HFFc6 (cell line): ENCODE measurements at places on chromosomes 3 and 15. TPM values are rescaled to one million over a fixed set of nuclear protein-coding genes. Genes with fewer than 3 reads are reported as not detected.
A peak's percentile ranks its signal among the peaks of the same experiment; 100 is the strongest.

GRCh38 chr3:156763931-156764720 is 62.0 kb upstream of the LEKR1 start:
- DNase-seq, result no peak
- H3K4me3 ChIP-seq, result no peak overlapping the region
- peak overlapping the region; percentile 33; the same call in 1 of the 2 replicates for H3K27ac ChIP-seq
- H3K36me3 ChIP-seq, result 0 out of 2 replicates have a peak, but pooled peaks cover 3% of the 10 kb centered on the region

The KNG1 gene
- total RNA-seq, result not detected in 3 replicates

DNA sequence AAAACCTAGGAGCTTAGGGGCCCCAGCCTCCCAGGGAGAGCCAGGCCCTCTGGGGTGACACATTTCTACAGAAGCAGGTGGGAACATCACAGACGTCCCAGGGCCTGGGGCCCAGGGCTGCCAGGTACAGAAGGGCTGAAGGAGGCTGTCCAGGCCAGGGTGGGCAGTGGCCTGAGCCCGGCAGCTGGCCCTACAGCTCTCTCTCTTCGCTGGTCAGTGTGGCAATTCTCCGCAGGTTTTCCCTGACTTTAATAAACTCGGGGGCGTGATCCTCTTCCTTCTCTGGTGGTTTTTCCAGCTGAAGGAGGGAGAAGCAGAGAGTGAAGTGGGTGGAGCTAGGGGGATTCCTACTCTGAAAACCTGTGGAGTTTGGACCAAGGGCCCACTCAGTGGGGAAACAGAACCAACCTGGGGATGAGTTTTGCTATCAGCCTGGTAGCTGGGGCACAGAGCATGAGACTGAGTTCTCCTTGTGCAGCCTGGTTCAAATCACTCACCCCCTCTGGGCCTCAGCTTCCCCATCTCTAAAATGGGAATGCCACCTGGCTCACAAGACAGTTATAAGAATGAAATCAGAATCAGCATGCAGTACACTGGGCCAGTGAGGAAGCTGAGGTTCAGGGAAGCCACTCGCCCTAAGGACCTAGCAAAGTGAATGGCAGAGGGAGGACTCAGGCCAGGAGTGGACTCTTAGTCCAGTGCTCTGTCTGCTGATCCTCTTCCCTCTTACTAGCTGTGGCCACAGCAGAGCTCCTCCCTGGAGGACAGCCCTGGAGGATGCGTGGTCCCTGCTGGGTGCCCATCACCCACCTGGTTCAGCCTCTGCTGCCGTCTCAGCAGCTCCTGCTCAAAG is 10.6 kb downstream of the FAM107A start:
- no peak for DNase-seq
- H3K27me3 ChIP-seq, result no peaks in the 10 kb centered on the region; the same call in 1 of the 2 replicates
- H3K4me1 ChIP-seq, result peaks cover 49% of the 10 kb centered on the region
- H3K4me3 ChIP-seq, result no peak overlapping the region
- H3K27ac ChIP-seq, result no peak overlapping the region

The FRMD5 gene
- total RNA-seq, result 0.81 to 1.7 TPM (median 0.95 TPM) in 3 replicates

- H3K4me1 ChIP-seq, result no peaks in the 10 kb centered on the region
- H3K27ac ChIP-seq, result no peak overlapping the region
- no peak for DNase-seq
- H3K4me3 ChIP-seq, result no peak overlapping the region
- H3K27me3 ChIP-seq, result no peaks in the 10 kb centered on the region
These were observed 14.0 kb downstream of the TTC14 start for GRCh38 chr3:180615954-180616353.

GRCh38 chr3:178845420-178846118 is 226.0 kb downstream of the ZMAT3 start:
- H3K4me3 ChIP-seq, result no peak overlapping the region
- H3K36me3 ChIP-seq, result no peaks in the 10 kb centered on the region
- no peaks in the 10 kb centered on the region for H3K27me3 ChIP-seq
- no peaks in the 10 kb centered on the region; the same call in 1 of the 2 replicates for H3K4me1 ChIP-seq

GRCh38 chr3:174959556-174960065 is 100.5 kb downstream of the NAALADL2 start:
- H3K4me1 ChIP-seq, result peaks cover 52% of the 10 kb centered on the region
- DNase-seq, result no peak
- H3K36me3 ChIP-seq, result 0 out of 2 replicates have a peak, but pooled peaks cover 12% of the 10 kb centered on the region
- peak overlapping the region; percentile 80 for H3K27ac ChIP-seq

The CDHR4 gene
- total RNA-seq, result not detected in 3 replicates

The STRA6 gene
- 2.6 to 3.2 TPM (median 2.8 TPM) in 3 replicates for total RNA-seq

DNA sequence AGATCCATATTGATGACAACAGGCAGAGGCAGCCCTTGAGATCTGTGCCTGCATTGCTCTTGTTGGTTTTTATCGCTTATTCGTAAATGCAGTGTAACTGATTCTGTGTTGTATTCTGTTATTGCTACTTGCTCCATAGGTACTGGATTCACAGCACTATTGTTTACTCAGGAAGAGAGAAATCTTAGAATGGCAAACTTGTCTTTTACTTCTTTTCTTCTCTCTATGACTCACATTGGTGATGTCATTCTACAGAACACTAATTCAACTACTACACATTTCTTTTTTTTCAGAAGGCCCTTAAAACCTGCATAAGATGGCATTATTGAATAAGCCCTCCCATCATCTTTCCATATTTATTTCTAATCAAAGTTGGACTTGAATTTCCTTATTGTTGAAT is 201.0 kb upstream of the GBE1 start:
- H3K36me3 ChIP-seq, result no peaks in the 10 kb centered on the region
- H3K4me3 ChIP-seq, result no peak overlapping the region
- no peaks in the 10 kb centered on the region for H3K4me1 ChIP-seq
- H3K27me3 ChIP-seq, result no peaks in the 10 kb centered on the region
- H3K27ac ChIP-seq, result no peak overlapping the region
- DNase-seq, result no peak

DNA sequence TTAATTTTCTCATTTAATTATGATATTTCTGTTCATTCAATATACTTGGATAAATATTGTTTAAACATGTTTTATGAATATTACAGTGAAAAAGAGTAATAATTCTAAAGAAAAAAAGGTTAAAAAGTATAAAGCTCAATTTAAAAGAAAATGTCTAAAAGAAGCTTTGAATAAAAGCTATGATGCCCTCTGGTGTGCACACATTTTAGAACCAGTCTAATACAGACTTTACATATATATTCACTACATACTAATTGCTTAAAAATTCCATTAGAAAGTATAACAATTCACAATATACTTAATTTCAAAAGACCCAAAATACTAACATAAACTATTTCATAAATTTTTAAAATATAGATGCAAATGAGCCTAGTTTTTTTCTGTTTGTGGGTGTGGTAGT is 909.1 kb upstream of the ROBO1 start:
- H3K36me3 ChIP-seq, result no peaks in the 10 kb centered on the region
- H3K4me3 ChIP-seq, result no peak overlapping the region
- no peaks in the 10 kb centered on the region for H3K4me1 ChIP-seq
- no peak for DNase-seq
- H3K27me3 ChIP-seq, result no peaks in the 10 kb centered on the region

The ARHGEF26 gene
- total RNA-seq, result 0.05 to 0.06 TPM in 2 of 3 replicates, not detected in the other

DNA sequence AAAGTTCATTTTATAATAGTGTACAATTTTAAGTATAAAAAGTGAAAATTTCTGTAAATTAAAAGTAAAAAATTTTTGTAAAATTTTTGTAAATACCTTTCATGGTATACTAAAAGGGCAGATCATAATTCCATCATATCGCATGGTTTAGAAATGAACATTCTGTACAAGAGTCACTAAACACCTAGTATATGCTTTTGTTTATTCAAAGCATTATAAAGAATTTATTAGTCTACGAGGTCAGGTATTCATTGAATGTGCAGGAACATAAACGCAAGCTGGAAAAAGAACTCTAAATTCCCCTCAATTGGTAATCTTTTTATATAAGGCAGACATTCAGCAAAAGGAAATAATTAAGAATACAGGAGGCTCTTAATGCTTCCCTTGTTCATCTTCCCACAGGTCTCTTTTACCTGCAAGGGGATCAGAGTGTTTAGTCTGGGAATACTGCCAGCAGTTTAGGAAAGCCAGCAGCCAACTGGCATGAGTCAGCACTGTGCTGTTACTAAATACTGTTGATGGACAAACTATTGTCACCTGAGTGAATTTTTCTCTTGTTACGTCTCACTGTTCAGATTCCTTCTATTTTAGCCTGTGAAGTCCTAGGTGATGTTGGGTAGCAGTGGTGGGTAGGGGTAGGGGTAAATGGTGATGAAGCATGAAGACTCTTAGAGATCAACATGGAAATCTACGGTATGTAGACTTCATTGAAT is 70.1 kb downstream of the UQCC5 start:
- H3K4me1 ChIP-seq, result peaks cover 23% of the 10 kb centered on the region
- peaks cover 37% of the 10 kb centered on the region for H3K36me3 ChIP-seq
- no peak overlapping the region for H3K4me3 ChIP-seq
- DNase-seq, result peak; percentile 17

The OIP5 gene
- 4.1 to 8.0 TPM (median 6.4 TPM) in 3 replicates for total RNA-seq

The ZIC1 gene
- total RNA-seq, result 0.30 to 0.61 TPM (median 0.45 TPM) in 3 replicates

DNA sequence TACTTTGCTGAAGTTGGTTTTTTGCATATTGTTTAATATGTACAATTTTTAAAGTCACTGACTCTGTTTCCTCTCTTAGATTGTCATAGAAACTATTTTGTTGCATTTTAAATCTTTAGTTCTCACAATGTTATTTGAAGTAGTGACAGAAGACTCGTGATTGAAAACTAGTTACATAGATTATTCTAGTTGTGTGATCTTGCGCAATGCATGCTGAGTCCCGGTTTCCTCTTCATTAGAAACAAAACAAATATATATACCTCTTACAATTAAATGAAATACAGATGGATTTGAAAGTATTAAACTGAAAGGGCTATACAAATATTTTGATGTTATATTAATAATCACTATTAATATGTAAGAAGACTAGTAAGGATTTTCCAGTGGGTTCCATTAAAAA is 333.0 kb downstream of the LPP start:
- no peak overlapping the region for H3K4me3 ChIP-seq
- H3K36me3 ChIP-seq, result peaks cover 48% of the 10 kb centered on the region
- no peak for DNase-seq

The THBS1 gene
- 7,606 to 8,452 TPM (median 7,665 TPM) in 3 replicates for total RNA-seq

DNA sequence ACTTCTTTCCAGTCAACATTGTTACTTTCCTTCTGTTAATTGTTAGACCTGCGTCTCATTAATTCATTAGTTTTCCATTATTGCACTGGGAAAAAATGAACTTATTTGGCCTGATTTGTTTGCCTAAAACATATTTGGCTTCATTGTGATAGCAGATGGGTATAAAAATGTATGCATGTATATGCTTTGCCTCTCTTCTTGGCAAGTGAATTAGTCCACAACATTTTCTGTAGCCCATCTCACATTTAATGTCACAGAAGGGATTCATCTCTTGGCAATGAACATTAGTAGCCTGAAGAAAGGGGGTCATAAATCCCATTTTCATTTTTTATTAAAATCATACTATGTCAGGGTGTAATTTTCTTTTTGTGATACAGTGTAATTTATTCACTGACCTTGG is 125.2 kb downstream of the TUSC7 start:
- H3K4me3 ChIP-seq, result no peak overlapping the region
- no peaks in the 10 kb centered on the region for H3K36me3 ChIP-seq
- H3K4me1 ChIP-seq, result no peaks in the 10 kb centered on the region
- no peak for DNase-seq
- no peaks in the 10 kb centered on the region for H3K27me3 ChIP-seq

GRCh38 chr3:174097686-174098085 is 700.1 kb downstream of the NLGN1 start:
- H3K4me1 ChIP-seq, result peaks cover 45% of the 10 kb centered on the region
- no peaks in the 10 kb centered on the region for H3K27me3 ChIP-seq
- no peak overlapping the region for H3K4me3 ChIP-seq
- H3K36me3 ChIP-seq, result no peaks in the 10 kb centered on the region
- H3K27ac ChIP-seq, result no peak overlapping the region

GRCh38 chr3:37955918-37956707 is 34.5 kb upstream of the VILL start:
- no peaks in the 10 kb centered on the region for H3K27me3 ChIP-seq
- H3K36me3 ChIP-seq, result peaks cover 41% of the 10 kb centered on the region
- H3K4me3 ChIP-seq, result no peak overlapping the region
- peaks cover 21% of the 10 kb centered on the region for H3K4me1 ChIP-seq

DNA sequence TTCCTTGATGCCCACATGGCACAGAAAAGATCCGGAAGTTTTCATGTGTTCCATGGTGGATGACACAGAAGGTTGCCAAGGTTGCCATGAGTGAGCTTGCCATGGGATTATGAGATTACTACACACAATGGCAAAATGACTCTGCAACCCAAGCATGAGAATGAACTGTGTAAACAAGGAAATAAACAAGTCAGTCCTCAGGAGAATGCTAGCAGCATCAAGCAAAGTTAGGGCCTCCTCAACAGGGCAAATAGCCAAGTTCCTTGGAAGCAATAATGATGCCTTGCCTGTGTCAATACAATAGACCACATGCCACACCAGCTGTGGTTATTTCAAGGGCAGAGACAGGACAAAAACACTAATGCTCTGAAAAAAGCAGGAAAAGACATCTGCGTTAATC is 41.8 kb downstream of the AQR start:
- H3K4me1 ChIP-seq, result no peaks in the 10 kb centered on the region
- no peaks in the 10 kb centered on the region for H3K27me3 ChIP-seq
- no peak overlapping the region for H3K4me3 ChIP-seq
- H3K27ac ChIP-seq, result no peak overlapping the region

DNA sequence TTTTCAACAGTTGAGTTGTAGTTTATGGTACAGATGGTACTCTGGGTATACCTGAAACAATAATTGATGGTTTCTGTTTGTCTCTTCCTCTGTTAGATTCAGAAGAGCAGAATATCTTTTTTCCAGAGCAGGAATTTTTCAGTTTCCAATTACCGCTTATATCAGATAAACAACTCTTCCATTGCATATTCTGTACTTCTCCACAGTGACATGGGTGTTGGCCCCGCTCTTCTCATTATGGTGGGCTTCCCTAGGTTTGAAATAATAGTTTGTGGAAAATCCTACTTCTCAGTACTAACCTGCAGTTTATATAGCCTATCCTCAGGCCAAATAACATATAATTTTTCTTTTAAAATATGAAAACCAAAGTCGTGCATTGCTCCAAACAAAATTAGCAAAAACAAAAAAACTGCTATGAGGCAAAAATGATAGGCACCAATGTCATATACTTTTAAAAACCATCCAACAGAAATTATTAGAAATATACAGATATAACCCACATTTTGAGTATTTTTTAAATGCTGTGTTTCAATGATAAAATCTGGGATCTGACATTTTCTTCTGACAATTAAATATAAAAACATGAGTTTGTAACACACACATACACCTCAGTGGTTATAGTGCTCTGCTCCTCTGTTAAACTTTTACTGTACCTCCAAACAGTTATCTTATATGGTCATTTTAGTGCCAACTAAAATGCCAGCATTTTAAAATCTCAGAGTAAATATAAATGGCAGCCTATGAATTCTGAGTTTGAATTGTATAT is 56.8 kb downstream of the CMSS1 start:
- H3K27ac ChIP-seq, result peak overlapping the region; percentile 92
- peaks cover 55% of the 10 kb centered on the region for H3K36me3 ChIP-seq
- peaks cover 77% of the 10 kb centered on the region for H3K4me1 ChIP-seq

DNA sequence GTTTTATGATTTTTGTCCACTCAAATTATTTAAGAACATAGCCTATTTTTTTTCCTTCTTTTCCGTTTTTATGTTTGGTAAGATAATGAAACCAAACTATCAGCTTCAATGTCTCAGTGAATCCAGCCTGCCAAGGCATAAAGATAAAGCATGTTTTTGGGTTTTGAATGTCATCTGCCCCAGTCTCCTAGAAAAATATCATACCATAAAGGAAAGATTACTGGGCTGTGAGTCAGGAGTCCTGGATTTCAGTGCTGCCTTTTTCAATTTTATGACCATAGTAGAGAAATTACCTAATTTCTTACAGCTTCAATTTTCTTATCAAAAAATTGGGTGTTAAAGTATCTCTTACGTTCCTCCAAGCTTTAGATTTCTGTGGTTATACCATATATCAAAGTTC is 87.5 kb downstream of the GAP43 start:
- H3K27ac ChIP-seq, result no peak overlapping the region
- H3K4me1 ChIP-seq, result peaks cover 9% of the 10 kb centered on the region
- peaks cover 8% of the 10 kb centered on the region for H3K27me3 ChIP-seq
- no peak for DNase-seq
- no peaks in the 10 kb centered on the region for H3K36me3 ChIP-seq
